ENCODE measurements at places on chromosomes 2 and 18.

- DNase-seq: no peak
These were observed 33.6 kb downstream of the TWIST2 start for GRCh38 chr2:238881353-238882081.

DNA sequence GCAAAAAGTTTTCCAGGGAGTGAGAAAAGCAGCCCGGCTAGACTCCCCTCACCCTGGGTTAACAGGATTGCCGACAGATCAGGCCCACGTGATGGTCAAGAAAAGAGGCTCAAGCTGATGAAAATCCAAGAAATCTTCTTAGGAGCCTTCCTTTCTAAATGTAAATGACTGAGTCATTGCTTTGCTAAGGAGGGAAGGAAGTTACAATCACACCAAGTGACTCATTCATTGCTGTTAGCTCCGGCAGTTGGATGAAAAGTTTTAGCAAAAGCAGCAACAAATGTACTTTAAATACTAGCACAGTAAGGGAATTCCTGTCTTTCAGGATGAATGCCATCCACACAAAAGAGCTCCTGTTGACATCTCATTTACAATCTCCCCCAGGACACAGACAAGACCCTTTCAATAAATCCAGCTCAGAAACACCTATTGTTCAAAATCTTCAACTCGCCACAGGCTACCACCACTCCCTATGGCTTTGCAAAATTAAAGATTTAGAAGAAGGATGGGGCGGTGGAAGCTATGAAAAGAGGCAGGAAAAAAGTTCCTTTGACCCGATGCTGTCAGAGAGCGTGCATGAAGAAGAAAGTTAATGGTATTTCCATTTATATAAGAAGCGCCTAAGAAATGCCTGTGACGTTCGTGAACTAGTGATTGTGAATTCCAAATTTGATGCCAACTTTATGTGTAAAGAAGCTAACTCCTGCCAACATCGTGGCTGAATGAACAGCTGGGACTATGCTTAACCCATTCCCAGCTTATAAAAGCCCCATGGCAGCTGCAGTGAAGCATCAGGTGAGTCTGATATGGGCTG, 153.7 kb downstream of the TGIF1 start:
- DNase-seq: peak; percentile 42

GRCh38 chr2:85413592-85414420, 3.6 kb upstream of the CAPG start:
- DNase-seq: peak; percentile 72

DNA sequence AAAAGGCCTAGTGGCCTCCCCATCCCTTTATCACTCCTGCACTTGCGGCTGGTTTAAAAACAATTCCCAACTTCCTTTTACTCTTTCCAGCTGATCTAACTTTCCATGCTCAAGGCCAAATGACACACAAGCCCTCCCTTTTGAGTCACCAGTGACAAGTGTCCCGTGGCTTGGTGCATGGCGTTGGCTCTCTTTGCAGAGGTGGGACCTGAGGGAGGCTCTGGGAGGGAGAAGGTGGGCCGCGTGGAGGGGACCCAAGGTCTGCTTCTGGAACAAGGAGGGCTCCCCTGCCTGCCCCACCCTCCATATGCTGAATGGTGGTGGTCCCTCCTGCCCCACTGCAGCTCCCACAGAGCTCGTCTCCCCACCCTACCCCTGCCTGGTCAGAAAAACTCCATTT, 30.8 kb upstream of the HPCAL1 start:
- DNase-seq: peak; percentile 18

- peak; percentile 69 for DNase-seq
These were observed at the start of gene WNT10A for GRCh38 chr2:218880102-218880858. WNT10A (plus strand) TSS chr2:218880852; CDS start chr2:218880996, 144 bp downstream.

DNA sequence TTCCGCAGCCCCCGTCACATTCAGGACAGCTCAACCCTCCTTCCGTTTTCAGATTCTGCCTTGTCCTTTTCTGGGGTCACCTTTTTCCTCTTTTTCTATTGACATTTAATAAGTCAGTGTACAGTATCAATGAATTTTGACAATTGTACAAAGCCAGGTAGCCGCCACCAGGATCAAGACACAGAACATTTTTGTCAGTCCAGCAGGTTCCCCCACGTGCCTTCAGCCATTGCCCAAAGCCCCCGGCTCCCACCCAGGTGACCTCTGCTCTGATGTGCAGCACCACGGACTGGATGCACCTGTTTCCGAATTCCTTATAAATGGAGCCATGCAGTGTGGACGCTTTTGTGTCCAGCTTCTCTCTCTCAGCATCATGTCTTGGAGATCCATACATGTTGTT, 30.0 kb downstream of the CROCC2 start:
- no peak for DNase-seq

GRCh38 chr2:26179446-26179913, 6.6 kb downstream of the GAREM2 start:
- DNase-seq: no peak

- DNase-seq: no peak
These were observed 4.5 kb downstream of the TEX261 start for GRCh38 chr2:70990216-70990615.

DNA sequence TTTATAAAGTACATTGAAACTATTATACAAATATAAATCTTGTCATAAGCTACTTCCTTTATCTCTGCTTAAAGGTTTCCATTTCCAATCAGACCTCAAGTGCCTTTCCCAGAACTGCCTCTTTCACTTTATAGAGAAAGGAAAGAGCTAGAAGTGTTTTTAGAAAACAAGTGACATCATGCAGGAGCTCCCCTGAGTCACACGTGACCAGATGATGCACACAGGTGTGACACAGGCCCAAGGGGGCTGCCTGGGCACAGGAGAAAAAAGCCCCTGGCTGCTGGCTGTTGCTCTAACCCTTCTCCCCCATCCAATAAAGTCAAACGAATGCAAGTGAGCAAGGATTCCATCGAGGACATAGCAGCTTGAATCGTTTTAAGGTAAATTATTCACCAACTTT, 21.4 kb upstream of the SH3BP4 start:
- no peak for DNase-seq

DNA sequence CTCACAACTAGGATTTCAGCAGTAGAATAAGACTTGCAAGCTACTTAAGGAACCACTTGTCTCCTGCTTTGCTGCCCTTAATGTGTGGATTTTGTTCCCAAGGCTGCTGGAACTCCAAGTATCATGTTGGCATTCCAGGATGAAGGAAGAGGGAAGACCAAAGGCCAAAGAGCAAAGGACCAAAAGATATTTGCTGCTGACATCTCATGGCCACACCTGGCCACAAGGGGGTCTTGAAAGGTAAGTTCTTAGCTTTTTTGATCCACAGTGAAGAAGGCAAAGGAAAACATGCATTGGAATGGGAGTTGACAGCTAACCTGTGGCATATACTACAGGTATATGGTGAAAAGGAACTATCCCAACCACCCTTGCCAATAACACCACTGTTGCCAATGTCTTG, 3.9 kb upstream of the MATN3 start:
- DNase-seq: no peak

GRCh38 chr2:180519276-180519675, 461.1 kb upstream of the UBE2E3 start:
- DNase-seq: no peak

GRCh38 chr2:209687323-209687969, 84.2 kb upstream of the UNC80 start:
- DNase-seq: no peak

DNA sequence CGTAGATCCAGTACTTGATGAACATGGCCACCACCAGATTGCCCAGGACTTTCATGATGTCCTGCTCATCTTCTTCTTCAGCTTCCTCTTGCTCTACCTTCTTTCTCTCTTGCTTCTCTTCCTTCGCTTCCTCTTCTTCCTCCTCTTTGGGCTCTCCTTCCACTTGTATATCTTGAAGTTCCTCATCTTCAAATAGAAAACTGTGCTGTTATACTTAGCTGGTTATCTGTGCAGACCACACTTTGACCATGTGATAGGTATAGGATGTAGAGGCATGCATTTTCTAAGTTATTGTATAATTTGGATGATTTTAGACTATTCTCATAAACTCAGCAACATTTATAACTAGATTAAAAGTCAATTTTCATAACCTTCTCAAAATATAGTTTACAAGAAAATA, 263.4 kb downstream of the NAPG start:
- DNase-seq: no peak

DNA sequence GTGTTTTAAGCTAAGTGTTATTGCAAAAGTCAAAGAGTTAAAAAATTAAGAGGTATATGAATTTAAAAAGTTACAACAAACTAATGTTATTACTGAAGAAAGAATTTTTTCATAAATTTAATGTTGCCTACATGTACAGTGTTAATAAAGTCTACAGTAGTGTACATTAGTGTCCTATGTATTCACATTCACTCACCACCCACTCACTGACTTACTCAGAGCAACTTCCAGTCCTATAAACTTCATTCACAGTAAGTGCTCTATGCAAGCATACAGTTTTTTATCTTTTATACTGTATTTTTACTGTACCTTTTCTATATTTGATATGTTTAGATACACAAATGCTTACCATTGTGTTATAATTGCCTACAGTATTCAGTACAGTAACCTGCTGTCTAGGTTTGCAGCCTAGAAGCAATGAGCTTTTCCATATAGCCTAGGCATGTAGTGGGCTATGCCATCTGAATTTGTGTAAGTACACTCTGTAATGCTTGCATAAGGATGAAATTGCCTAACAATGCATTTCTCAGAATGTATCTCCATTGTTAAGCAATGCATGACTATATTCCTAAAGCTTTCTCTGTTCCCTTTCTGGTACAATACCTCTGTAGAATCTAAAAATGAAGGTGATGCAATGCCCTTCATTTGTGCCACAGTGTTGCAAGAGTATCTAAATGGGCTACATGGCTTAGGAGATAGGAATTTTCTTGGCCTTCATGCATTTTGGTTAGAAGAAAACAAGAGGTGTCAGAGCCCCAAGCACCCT, 370.8 kb upstream of the NT5C1B start:
- no peak for DNase-seq

DNA sequence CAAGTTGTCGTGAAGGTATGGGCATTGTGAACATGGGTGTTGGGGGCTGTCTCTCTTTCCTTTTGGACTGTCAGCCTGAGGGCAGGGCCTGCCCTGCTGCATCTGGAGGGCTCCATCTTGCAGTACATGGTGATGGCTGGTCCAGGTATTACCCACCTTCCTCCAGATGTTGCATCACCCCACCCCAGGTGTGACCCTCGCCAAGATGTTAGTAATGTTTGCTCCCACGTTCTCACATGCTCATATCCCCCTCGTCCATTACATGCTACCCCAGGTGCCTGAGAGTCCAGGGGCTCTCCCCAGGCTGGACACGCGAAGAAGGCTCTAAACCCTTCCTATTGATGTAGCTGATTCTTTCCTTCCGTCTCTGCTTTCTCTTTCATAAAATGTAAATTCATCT, 13.9 kb downstream of the ZAP70 start:
- DNase-seq: no peak

GRCh38 chr2:135451966-135452365, 79.1 kb downstream of the ZRANB3 start:
- no peak for DNase-seq

DNA sequence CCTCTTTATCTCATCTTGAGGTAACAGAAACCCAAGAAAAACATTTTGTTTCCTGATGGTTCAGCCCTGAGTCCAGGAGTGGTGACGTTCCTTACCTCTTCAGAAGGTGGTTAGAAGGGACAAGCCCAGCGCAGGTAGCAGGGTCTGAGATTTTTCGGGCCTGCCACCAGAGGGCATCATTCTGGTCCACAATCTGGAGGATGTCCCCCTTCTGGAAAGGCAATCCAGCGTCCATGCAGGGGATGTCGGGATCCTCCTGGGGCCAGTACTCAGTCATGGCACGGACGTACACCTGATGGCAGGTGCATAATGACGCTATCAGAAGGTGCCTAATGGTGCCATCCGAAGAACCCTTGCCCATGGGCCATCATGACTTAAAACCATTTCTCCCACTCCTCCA, 17.7 kb downstream of the MPP4 start:
- DNase-seq: no peak

DNA sequence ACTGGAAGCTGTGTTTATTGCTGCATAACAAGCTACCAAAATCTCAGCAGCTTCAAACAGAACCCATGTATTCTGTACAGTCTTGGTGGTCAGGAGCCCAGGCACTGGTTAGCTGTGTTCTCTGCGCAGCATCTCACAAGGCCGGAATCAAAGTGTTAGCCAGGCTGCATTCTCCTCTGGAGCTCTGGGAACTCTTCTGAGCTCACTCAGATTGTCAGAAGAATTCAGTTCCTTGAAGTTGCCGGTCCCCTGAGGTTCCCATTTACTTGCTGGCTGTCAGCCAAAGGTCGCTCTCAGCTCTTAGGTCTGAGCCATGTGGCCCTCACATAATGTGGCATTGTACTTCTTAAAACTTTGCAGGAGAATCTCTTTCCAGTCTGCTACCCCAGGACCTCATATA, 123.6 kb upstream of the SMIM21 start:
- DNase-seq: no peak

- DNase-seq: no peak
These were observed 88.8 kb downstream of the CD8B2 start for GRCh38 chr2:106575955-106576354.

DNA sequence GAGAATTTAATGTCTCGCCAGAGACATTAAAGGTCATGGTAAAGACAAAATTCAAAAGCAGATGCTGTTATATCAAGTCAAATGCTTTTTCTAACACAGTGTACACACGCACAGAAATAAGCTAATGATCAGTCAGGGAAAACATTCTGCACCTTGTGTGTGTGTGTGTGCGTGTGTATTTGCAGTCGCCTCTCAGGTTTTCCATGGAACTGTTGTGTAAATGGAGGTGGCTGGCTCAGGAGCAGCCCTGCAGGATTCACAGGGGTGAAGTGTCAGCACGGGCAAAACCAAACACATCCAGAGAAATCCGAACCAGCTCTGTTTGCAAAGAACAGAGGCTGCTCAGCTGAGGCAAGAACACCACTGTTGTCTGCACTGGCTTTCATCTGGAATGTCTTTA, 76.2 kb upstream of the YWHAQ start:
- DNase-seq: no peak

DNA sequence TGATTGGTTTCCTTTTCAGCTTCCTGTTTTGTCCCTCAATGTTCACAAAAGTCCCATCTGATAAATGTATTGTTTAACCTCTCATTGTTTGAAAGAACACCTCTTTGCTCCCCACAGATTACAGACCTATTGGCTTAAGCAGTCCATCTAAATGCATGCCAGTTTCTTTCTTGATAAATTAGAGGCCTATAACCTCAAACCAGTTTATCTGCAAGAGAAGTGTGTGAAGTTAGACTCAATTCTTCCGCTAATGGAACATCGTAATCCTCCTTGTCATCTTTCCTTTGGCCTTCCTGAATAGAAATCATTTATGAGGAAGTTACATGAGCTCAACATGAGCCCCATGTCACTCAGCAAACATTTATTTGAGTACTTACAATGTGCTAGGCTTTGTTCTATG, 74.0 kb downstream of the FRZB start:
- no peak for DNase-seq

DNA sequence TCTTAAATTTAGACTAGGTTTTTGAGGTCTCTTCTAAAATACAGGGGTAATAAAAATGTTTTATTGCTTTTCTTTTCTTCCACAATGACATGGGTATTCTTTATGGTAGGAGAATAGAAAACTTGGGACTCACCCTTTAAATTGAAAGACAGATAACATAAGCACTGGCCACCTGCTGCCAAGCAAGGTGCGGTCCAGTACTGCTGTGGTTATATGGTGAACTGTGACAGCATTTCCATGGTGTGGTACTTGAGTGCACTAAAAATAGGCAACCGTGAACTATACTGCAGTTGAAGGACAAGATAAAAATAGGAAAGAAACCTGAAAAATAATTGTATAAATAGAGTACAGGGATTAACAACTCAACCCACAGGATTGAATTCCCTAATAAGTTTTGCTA, 54.4 kb upstream of the GRB14 start:
- DNase-seq: peak; percentile 33
